ENCODE measurements at places on chromosomes 11 and 22. TPM values are rescaled to one million over a fixed set of nuclear protein-coding genes. Genes with fewer than 3 reads are reported as not detected.

GRCh38 chr11:108498046-108498815, at the start of gene POGLUT3:
TSS of gene POGLUT3 (minus strand) at chr11:108498384. CDS start at chr11:108498366, 18 bp downstream.
- peak; percentile 70 for DNase-seq

DNA sequence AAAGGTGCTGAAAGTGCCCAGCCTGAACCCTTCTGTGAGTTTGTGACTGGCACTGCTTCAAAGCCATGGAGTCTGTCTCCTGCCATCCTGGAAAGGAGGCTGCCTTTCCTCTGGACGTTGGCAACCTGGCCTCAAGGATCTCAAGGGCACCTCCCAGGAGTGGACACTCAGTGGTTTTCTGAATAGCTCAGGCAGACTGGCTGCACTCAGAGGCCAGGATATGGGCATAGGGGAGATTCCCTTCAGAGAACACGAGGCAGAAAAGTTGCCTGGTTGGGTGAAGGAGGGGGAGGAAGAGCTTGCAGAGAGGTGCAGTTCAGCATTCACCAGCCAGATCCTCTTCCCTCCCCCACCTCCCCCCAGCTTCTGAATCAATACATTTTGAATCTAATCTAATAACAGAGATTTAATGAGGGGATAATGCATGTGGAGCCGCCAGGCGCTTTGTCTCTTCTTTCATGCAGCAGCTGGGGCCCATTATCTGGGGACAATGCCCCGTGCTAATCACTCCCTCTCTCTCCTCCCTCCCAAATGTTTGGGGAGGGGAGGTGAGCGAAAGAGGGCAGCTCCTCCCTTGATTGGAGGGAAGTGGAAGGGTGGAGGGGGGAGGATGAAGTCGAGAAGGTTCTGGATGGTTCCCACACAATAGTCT, 17.7 kb downstream of the HTR3A start:
- no peak for DNase-seq

DNA sequence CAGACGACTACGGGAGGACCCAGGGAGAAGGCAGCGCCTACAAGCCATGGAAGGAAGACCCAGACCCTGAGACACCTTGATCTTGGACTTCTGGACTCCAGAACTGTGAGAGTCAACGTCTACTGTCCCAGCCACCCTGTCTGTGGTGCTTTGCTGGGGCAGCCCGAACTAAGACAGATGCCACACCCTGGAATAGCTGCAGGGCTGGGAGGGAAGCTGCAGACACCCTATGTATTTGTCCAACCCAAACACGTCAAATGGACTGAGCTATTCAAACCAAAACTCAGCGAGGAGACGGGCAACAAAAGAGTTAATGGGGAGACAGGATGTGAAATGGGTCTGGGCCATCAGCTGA, 169.3 kb downstream of the CTTN start:
- no peak for DNase-seq

DNA sequence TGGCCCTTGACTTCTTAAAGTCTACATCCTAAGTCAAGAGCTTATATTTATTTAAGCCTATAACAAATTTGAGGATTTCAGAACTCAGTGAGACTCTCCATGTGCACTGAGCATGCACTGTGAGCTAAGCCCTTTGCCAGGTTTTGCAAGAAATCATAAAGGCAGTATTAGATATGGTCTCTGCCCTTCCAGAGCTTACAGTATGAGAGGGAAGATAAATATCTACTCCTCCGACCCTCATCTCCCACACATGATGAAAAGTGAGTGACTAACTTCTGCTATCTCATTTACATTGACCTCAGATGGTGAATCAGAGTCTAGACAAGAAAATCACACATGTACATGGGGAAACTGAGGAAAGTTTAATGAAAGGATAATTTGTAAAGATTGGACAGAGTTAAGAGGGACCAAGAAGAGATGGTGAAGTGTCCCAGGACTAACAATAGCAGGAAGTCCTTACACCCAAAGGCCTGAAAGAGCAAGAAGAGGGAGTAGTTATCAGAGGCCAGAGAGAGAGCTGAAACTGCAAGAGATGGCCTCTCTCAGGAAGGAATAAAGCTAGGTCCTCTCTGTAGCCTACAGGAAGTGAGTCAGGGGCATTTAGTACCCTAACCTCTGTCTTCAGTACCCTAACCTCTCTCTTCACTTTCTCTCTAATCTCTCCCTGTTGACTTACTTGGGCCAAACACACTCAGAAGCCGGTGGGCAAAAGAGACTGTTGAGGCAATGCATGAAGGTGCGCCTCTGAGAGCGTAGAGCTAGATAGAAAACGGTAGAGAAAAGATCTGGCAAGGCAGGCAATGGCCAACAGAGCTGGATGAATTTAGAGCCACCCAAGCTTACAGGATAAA, 23.0 kb upstream of the BLID start:
- no peak for DNase-seq

- DNase-seq: no peak
Measured at GRCh38 chr11:126348806-126349582, 6.5 kb upstream of the ST3GAL4 start.

DNA sequence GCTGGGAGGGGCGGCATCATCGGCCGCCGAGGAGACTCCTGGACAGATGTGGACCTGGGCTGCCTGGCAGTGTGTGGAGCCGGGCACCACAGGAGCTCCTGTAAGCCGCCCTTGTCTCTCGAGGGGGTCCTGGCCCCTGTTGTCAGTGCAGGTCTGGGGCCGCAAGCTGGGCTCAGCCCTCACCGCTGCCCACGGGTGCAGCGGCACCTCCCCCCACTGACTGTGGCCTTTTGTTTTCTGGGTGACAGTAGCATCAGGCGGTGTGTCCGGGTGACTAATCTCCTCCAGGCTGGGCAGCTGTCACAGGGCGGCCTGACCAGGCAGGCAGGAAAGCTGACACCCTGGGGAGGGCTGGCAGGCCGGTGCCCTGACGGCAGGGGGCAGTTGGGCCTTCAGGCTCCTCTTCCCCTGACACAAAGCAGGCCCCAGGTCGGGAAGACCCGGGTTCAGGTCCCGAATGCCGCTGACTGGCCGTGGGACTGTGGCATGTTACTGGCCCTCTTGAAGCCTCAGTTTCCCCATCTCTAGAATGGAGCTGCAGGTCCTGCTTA, 16.3 kb downstream of the DGKZ start:
- DNase-seq: peak; percentile 38

DNA sequence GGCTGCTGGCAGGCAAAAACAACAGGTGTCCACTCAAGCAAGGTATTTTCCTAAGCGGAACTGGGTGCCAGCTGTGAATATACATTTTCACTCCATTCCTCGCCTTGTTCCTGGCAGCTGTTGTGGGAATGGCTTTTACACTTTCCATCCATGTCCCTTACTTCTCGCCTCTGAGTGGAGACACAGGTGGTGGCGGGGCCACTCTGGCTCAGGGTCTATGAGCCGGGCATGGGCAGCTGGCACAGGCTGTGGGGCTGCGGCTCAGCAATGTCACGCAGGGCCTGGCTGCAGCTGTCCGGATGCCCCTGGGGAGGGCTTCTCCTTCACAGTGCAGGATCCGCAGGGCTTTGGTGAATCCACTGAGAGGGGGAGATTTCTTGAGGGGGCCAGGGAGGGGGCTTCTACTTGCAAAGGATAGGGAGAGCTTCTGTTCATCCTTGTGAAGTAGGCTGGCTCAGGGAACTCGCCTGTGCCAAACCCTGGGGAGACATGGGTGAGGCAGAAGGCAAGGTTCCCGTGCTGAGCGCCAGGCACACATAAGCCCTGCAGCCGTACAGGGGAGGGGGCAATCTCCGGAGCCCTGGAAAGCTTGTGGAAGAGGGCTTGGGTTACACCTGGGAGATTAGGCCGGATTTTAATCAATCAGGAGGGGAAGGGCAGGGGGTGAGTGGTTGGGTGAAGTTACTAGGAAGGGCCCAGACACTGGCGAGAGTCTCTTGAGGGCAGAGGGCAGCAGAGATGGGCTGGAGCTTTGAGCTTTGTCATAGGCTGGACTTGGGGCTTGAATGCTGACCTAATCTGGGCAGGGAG, 45.7 kb downstream of the KCNQ1OT1 start:
- DNase-seq: no peak

- no peak for DNase-seq
Measured at GRCh38 chr11:33376331-33377310, 119.4 kb downstream of the HIPK3 start.

DNA sequence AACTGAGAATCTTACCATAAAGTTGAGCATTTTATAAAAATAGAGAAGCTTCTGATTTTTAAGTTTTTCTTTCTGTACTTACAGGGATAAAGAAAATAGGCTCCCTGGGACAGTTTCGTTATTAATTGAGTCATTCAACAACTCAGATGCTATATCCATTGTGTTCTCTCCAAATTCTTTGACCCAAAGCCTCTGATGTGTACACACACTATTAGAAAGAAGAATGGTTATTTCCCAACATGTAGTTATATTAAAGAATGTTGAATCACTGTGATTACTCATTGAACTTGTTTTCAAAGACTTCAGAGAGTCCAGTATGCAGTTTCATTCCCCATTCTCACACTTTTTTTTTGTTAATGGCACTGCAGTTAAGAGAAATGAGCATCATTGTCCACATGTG, 734.3 kb upstream of the ARHGAP42 start:
- DNase-seq: no peak

GRCh38 chr11:17014833-17015626, 816 bp upstream of the PLEKHA7 start:
- no peak for DNase-seq

The TPBGL gene
- total RNA-seq: 0.26 TPM

The TMEM223 gene
- 6.2 TPM for total RNA-seq

The PNPLA3 gene
- total RNA-seq: 0.78 TPM

The SYT9 gene
- not detected for total RNA-seq
